AG10803 (cell line): ENCODE measurements at places on chromosomes 3 and 15.
A peak's percentile ranks its signal among the peaks of the same experiment; 100 is the strongest.

GRCh38 chr3:151281671-151282324 is 3.5 kb upstream of the P2RY14 start:
- no peak for DNase-seq

GRCh38 chr15:65535192-65535591 is 4.9 kb downstream of the HACD3 start:
- DNase-seq = no peak

DNA sequence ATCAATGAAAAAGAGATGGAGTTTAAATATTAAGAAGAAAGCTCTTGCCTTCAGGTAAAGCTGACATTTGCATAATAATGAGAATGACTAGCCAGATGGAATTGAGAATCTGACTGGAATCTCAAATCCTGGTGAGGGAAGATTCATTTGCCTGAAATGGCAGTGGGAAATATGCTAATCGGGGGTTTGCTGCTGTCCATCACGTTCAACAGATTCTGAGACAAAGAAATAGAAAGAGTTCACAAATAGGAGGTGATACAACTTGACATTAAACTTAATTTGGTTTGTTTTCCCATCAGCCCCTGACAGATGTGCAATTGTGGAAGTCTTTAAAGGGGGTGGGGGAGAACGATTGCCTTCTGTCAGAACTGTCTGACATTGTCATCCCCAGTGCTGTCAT is 347.4 kb downstream of the PDCD6IP start:
- no peak for DNase-seq

GRCh38 chr15:74964794-74965193 is 8.2 kb upstream of the RPP25 start:
- DNase-seq = peak; percentile 25

GRCh38 chr3:100114413-100115030 is at the start of gene FILIP1L:
Gene FILIP1L, minus strand, starts transcription at chr3:100114501.
- DNase-seq = no peak

DNA sequence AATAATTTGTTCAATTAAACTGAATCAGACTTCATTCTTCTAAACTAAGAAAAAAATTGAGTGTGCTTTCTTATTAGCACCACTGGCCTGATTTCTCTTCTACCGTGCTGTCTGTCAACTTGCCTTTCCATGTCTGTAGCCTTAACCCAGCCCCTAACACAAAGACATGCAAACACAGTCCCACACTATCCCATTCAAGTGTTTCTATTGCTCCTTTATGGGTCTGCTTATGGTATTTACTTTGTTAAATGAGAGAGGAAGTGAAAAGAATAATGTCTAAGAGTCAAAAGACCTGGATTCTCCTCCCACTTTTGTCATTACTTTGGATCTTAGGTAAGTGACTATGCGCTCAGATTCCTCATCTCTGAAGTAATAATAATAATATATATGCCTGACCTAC is 55.3 kb downstream of the GTF2E1 start:
- no peak for DNase-seq

GRCh38 chr3:69511361-69511760 is 125.5 kb upstream of the FRMD4B start:
- DNase-seq = no peak

- DNase-seq = peak; percentile 35
Observed at GRCh38 chr15:101723171-101723873, 951 bp downstream of the TARS3 start.

GRCh38 chr3:107992976-107993684 is 97.7 kb downstream of the CD47 start:
- DNase-seq = peak; percentile 57

- peak; percentile 84 for DNase-seq
Observed at GRCh38 chr15:73924171-73924921, 1.9 kb upstream of the LOXL1 start.

- no peak for DNase-seq
Observed at GRCh38 chr3:60855250-60855649, 396.0 kb downstream of the FHIT start.

DNA sequence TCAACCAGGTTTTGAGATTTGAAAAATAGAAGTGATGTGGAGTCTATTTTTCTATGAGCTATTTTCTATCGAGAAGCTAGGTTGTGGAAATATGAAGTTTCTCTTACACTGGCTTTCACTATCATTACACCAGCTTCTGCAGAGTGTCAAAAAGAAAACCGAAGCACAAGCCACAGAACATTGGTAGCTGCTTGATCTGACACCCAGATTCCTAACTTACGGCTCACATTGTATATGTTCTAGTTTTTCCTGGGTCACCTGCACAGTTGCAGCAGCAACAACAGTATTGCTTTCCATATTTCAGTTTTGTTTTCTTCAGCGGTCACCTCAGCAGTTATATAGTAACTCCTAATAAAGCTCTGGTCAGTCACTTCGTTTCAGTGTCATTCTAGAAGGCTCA is 790.1 kb downstream of the PLOD2 start:
- no peak for DNase-seq

DNA sequence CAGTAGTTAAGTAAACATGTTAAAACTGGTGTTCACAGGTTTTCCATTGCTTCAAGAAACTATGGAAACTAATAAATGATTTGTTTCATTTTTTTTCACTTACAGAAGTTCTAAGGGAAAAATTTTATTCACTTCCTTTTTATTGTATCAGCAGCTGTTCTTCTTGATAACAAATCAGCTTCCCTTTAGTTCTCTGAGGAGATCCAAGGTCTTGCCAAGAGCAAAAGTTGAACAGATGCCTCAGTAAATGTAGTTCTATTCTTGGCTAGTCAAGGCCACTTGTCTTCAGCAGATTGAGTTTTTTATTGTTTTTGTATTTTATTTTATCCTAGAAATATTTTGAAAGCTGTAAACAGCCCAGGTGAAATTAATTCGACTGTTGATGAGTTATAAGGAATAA is 41.8 kb downstream of the KCNH8 start:
- no peak for DNase-seq

- DNase-seq = no peak
Observed at GRCh38 chr3:170953736-170954135, 45.3 kb upstream of the EIF5A2 start.

DNA sequence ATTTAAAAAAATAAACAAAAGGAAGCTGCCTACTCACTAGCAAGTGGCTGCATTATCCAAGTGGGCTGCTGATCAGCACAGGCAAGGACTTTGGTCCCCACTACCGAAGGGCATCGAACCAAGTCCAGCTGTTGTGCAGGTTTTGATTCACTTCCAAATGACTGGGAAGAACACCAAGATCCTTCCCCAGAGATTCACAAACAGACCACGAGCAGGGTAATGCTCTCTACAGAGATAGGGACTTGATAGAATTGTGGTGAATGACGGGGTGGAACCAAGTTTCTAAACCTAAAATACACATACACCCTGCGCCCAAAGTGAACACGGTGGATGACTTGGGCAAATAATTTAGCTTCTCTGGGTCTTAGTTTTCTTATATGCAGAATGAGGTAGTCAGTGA is 203.7 kb upstream of the ICE2 start:
- peak; percentile 44 for DNase-seq

- no peak for DNase-seq
Observed at GRCh38 chr3:156381253-156381652, 173.7 kb downstream of the SSR3 start.

DNA sequence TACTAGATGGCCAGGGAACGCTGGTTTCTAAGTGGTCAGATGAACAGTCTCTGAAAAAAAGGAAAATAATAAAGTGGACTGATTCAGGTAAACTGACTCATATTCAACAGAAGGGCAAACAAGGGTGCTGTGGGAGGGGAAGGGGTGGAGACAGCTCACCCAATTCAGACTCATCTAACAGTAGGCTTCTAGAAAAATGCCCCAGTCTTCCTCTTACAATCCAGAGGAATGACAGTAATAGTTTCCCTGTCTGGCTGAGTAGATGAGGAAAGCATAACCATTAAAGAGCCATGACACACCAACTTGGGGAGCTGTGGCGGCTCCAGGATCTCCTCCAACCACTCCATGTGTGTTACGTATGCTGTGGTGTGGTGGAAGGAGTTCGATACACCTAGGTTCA is 231.4 kb upstream of the UMPS start:
- DNase-seq = peak; percentile 11

- no peak for DNase-seq
Observed at GRCh38 chr3:177286034-177286433, 88.8 kb upstream of the TBL1XR1 start.

DNA sequence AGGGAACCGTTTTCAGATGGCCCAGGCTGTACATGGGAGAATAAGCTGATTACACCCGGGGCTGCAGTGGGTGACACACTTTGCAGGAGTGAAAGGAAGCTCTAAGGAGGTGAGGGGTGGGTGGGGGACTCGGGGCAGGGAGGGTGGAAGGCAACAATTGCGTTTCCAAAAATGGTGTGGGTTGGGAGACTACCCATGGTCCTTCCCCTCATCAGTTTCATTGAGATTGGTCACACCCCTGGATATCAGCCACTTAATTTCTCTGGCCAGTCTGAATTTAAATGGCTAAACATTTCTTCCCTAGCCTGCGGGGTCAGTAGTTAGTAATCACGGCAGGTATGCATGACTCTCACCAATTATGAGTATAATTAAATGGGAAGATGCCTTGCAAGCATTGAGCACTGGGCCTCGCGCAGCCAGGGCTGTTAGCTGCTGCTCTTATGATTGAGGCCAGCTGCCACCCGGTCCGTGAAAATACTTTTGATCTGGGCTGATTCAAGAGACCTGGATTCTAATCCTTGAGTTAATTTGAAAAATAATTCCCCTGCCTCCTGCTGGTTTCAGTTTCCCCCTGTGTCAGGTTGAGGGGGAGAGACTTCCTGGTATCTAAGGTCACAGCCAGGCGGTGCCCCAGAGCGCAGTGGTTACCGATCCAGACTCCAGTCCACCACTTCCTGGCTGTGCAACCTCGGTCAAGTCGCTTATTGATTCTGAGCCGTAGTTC is 23.3 kb downstream of the SLC6A6 start:
- DNase-seq = no peak

GRCh38 chr3:152583963-152584362 is 251.0 kb upstream of the P2RY1 start:
- peak; percentile 12 for DNase-seq

DNA sequence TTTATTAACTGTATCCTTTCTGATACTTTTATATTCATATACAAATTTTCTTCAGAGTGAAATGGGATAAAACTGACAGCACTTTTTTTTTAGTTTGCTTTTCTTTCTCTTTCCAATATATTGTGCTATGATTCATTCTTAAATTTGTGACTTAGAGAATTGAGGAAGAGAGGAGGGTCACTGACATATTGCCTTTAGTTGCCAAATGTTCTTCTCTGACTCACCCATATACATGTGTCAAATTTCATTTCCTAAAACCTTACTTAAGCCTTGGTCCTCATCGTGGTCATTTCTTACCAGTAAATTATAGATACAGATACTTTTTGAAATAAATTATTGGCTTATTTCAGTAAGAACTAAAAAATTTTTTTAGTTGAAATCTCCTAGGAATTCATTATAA is 53.9 kb downstream of the CLASP2 start:
- DNase-seq = peak; percentile 74

GRCh38 chr3:188792793-188793192 is 379.0 kb upstream of the TPRG1 start:
- peak; percentile 48 for DNase-seq

GRCh38 chr3:71031181-71031580 is 552.3 kb downstream of the FOXP1 start:
- no peak for DNase-seq

- DNase-seq = peak; percentile 8
Observed at GRCh38 chr3:103048068-103048722, 613.4 kb downstream of the ZPLD1 start.

DNA sequence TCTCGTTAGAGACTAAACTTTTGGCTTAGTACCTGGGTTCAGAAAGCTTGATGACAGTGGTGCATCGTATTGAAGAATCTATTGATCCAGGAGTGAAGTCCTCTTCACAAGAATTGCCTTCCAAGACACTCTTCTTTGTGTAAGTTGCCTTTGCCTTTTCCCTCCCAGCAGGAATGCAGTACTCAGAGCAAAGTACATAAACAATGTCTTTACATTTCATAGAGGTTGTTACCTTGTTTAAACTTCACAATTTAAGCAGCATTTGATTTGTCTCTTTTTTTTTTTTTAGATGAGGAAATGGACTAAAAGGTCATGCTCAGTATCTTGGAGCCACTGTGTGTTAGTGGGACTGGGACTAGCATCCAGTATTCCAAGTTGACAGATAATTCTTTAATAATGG is 9.9 kb downstream of the RAB7A start:
- no peak for DNase-seq

DNA sequence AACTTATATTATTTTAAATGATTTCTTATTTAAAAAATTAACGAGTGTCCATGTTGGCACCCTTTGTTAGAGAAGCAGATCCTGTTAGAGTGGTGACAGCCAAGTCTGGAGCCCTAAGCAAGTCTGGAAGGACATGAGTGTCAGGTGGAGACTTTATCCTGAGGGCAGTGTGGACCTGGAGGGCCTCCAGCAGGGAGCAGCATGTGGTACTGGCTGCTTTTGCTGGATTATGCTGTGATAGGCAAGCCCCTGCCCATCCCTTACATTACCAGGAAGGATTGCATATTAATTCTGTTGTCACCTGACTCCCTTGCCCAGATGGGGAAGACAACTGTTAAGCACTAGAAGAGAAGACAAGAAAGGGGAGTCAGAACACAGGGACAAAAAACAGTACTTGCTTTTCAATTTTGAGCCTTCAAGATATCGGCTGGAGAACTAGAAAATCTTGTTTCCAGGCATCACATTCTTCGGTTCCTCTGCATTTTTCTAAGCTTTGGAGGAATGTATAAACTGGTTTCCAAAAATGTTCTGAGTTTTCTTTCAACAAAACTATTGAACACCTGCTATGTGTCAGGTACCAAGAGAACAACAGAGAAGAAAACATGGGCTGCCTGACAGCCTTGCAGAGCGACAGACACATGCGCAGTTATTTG is 22.7 kb downstream of the ZNF860 start:
- no peak for DNase-seq

DNA sequence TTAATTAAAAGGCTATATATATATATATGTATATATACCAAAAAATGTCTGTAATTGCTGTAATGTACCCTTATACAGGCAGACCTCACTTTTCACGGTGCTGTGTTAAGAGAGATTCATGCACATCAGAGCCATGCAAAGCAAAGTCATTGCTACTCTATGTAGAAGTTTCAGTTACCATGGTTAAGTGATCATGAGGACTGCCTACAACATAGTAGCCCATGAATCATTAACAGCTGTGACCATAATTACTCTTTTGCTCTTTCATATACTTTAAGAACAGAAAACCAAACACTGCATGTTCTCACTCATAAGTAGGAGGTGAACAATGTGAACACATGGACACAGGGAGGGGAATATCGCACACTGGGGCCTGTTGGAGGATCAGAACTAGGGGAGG is 225.3 kb upstream of the EPHA3 start:
- DNase-seq = no peak

DNA sequence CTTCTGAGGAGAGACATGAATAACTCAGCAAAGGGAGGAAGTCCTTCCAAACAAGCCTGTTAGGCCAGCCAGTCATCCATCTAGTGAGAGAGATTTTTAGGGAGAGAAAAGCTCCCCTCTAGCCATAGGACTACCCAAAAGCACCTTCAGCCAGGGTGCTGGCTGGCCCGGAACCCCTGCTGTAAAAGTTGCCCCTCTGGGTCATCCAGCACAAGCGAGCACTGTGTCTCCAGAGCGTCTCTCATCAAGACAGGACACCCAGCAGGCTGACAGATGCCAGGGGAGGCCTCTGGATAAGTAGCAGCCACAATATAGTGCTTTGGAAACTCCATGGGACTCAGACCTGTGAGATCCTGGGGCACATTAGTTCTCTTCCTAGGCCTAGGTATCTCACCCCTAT is 24.5 kb downstream of the ANXA2 start:
- DNase-seq = no peak

- peak; percentile 75 for DNase-seq
Observed at GRCh38 chr3:16480861-16481545, 32.5 kb downstream of the RFTN1 start.

- DNase-seq = no peak
Observed at GRCh38 chr3:39850716-39851032, 41.3 kb downstream of the MYRIP start.

- peak; percentile 80 for DNase-seq
Observed at GRCh38 chr3:105885256-105885655, 16.4 kb upstream of the CBLB start.
